ENCODE measurements at places on chromosomes 5 and 9.

GRCh38 chr5:134141331-134142050 is 27.0 kb downstream of the TCF7 start:
- DNase-seq = no peak

DNA sequence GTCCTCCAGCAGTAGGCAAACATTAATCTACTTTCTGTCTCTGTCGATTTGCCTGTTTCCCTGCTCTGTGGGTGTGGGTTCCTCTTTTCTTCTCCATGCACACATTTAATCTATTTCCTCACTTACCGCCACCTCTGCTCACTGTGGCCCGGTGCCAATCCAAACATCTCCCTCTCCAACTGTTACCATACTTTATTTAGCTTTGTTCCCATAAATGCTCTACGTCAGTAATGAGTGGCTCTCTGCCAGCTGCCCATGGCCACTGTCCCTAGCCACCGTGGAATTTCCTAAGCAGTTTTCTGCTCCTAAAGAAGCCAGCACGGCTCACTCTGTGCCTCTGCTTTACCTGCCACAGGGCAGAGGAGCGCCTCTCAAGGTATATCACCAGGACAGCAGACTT is 19.5 kb upstream of the GOLPH3 start:
- no peak for DNase-seq

GRCh38 chr9:27475057-27475595 is 49.0 kb upstream of the IFNK start:
- DNase-seq = no peak

- no peak for DNase-seq
Observed at GRCh38 chr5:160978944-160979343, 126.9 kb upstream of the ATP10B start.

DNA sequence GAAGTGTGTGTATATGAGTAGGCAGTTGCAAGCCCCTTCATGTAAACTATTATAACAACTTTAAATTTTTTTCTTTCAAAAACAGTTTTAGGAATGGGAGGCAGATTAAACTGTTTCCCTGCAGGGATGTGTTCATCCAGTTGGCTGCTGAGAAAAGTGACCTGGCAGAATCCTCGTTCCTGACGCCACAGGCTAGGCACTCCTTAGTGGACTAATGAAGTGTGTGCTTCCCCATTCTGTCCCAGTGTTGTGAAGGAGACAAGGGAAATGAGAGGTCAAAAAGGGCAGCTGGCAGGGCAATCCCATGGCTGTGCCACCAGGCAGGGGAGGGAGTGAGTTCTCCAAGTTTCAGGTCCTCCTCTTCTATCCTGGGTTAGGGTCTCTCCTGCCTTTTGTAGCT is 59.8 kb downstream of the FOXD1 start:
- no peak for DNase-seq

- DNase-seq = no peak
Observed at GRCh38 chr5:27158171-27158570, 119.8 kb upstream of the CDH9 start.
